Thoracic aorta (tissue), 2 donors: ENCODE measurements at places on chromosomes 11 and 22. TPM values are rescaled to one million over a fixed set of nuclear protein-coding genes. Genes with fewer than 3 reads are reported as not detected.

VSIG10L2 gene
- not detected for total RNA-seq

RIMBP3B gene
- total RNA-seq = not detected

SEC14L6 gene
- 0.56 TPM for total RNA-seq

CHADL gene
- 3.2 TPM for total RNA-seq

CELSR1 gene
- 1.5 TPM for total RNA-seq

DRICH1 gene
- not detected for total RNA-seq

TYR gene
- not detected for total RNA-seq

MADD gene
- 74.3 TPM for total RNA-seq
